ENCODE measurements at places on chromosomes 5 and 9.

GRCh38 chr5:24747327-24747726 lies 102.5 kb upstream of the CDH10 start:
- DNase-seq: no peak

GRCh38 chr5:9599391-9599790 lies 30.8 kb downstream of the TAS2R1 start:
- DNase-seq: no peak

DNA sequence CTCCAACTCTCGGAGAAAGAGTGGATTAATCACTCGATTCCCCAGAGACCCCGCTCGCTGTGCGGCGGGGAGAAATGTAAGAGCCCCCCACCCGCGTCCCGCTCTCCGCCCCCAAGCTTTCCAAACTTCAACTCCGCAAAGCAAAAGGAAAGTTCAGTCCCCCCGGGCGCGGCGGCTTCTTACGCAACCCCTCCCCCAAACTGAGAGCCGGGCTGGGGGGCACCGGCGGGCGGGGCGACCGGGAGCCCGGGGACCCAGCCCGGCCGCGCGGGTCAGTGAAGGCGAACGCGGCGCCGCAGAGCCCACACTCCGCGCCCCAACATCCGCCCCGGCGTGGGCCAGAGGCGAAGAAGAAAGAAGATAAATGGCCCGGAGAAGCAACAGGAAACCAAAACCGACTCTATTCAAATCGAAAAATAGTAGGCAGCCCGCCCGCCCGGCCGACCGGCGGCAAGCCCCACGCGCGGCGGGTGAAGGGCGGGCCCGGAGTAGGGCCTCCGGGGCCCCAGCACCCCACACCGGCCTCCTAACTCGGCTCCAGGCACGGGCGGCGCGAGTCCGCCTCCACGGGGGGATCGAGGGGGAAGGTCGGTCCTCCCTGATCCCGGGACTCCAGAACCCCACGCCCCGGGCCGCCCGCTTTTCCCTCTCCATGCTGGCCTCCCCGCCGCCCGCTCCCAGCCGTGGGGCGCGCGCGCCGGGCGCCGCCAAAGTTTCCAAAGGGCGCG lies 720 bp downstream of the NOTCH1 start:
- DNase-seq: no peak

DNA sequence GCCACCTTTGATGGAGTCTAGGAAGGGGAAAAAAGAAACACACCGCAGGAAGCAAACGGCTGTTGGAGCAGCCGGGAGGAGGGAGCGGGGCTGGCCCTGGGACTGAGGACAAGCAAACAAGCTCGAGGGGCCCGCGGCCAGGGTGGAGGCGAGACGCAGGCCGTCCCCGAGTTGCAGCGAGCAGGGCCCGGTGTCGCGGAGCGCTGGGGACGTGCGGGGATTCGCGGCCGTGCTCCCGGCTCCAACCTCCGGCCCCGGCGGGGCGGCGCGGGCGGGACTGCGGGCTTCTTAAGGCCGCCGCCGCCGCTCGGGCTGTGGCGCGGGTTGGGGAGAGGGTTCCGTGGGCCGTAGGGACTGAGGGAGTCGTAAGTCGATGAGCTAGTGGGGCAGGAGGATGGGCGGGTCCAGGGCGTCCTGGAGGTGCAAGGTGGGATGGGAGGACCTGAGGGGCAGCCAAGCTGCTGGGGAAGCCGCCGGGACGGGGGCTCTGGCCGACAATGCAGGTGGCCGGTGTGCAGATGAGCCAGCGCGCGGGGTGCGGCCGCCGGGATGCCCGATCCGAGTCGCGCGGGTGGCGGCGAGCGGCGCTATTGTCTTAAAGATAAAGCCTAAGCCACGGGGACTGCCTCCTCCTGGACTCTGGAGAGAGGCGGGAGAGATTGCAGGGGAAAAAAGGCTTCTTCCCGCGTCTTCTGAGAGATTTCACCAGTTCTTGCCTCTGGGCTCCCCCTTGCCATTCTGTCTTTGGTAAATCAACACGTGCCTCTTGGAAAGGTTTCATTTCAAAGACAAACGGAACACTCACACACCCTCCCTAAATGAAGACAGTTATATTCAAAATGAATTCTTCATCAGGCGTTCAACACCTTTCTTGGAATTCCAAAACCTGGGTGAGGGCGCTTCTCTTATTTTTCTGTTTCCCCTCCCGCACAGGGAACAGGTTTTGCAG lies 1.6 kb upstream of the HAPLN1 start:
- peak; percentile 11 for DNase-seq

GRCh38 chr5:29304545-29304944 lies 1888.9 kb upstream of the CDH6 start:
- no peak for DNase-seq

DNA sequence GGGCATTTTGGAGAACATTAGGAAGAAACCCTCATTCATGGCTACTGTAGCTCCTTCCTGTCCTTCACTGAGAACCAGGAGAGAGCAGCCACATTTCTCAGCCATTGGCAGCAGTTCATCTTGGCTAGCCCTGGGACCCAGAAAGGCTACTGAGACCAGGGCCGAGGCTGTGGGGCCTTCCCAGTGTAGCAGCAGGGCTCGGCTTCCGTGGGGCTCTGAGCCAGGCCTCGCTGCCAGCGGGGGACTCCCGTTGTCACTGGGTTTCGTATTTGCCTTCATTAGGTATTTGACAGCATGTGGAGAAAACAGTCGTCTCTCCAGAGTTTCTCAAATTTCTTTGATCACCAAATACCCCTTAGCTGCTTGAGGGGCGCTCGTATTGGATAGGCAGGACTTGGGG lies 37.3 kb upstream of the PRDM12 start:
- no peak for DNase-seq

DNA sequence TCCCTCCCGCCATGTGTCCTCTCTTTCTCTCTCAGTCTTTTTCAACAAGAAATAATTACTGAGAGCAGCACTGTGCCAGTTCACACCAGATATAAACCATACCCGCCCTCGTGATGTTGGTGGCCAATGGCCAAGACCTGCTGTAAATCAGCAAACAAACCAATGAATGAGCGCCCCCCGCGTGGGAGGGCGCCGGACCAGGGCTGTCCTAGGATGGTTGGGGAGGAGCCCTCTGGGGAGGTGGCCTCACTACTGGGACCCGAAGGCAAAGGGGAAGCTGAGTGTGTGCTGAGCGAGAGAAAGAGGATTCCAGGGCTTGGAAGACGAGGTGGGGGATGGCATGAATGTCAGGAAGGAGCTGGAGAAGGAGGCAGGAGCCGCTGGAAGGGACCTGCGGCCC lies 51.2 kb upstream of the BARHL1 start:
- no peak for DNase-seq

DNA sequence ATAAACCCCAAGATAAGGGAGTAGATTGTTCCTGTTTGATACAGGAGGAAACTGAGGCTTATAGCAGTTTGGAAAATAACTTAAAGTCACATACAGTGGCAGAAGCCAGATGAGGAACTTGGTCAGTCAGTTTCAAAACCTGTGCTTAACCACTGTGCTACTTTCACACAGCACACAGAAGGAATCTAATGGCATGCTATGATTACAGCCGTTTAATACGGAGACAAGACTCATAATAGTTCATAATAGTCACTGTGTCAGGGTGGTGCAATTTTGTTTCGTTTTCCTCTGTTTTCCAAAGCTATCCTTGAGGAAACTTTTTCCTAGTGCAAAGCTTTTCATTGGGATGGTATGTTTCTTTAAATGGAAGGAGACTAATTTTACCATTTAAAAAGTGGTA lies 112.3 kb downstream of the GCNT1 start:
- no peak for DNase-seq

- DNase-seq: no peak
These were observed 581.0 kb downstream of the TLE1 start for GRCh38 chr9:81108391-81108790.

DNA sequence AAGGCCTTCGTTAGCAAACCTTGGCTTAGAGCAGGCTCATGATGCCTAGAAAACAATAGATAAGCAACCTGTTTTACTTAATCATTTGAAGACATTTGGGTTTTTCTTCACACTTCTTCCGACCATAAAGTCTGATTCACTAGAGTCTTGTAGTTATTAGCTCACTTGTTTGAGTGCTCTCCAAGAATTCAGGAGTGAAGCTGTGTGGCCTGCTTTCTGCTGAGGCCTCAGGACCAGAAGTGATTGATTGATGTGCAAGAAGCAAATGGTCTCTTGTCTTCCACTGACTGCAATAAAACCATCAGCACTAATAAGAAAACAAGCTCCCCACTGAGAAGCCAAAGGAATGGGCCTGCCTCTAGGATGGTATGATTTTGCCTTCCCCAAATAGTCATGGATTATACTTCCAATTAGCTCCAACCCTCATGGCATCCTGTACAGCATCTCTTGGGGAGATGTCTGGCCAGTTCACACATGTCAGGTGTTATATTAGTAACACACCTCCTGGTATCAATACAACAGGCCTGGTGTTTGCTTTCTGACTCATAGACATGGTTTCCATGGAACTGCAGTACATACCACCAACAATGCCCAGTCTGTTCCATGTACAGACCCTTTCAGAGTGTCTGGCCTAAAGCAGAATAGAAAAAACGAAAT lies 317.6 kb downstream of the CWC27 start:
- no peak for DNase-seq

- DNase-seq: no peak
These were observed 80.8 kb upstream of the IL17B start for GRCh38 chr5:149459891-149460290.

- no peak for DNase-seq
These were observed 139.0 kb upstream of the SLC27A6 start for GRCh38 chr5:128826275-128826674.

DNA sequence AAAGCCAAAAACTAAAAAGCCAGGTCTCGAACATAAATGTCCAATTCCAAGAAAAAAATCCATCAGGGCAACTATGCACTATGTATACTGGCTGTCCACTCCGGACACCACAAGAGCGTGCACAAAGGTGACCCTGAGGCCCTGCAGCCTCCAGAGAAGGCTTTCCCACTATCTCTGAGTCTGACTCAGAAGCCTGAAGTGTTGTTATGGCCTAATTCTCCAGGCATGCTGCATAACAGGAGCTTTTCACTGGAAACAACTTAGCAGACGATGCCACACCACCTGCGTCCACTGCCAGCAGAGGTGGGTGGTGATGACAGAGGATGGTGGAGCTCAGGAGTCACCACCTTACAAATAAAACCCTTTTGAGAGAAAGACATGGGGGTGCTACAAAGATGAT lies 63.7 kb downstream of the HABP4 start:
- DNase-seq: no peak

- no peak for DNase-seq
These were observed 175.5 kb upstream of the MVB12B start for GRCh38 chr9:126151031-126151685.

GRCh38 chr9:69485466-69485865 lies 160.5 kb downstream of the ENTREP1 start:
- no peak for DNase-seq

DNA sequence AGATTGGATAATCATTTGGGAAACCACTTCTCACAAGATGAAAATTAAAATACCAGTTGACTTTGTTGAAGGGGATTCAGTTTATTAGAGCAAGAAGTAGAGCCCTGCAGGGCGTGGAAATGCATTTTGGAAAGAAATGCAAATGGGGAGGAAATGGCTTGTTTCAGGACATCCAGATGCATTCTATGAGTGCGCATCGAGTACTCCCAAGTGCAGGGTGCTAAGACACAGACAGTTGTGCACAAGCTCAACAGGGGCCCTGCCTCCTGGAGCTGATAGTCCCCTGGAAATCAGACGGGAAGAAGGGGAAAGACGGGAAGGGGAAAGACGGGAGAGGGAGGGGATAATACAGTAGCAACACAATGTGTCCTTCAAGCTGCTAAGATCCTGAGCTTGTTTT lies 64.0 kb downstream of the NSUN2 start:
- DNase-seq: no peak

DNA sequence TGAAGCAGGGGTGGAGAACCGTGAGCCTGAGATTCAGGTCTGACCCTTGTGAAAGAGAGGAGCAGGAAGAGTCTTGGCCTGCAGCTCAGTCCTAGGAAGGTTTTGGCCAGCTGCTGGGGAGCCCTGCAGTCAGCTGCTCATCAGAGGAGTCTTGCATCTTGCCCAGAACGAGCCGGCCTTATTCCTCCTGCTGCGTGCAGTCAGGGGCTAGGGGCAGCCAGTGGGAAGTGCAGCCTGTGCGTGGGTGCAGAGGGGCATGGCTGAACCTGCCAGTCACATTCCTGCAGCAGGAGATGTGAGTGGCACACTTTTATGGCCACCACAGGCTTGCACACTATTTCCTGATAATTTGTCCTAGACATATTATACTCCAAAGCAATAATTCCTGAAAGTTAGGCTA lies 278.7 kb downstream of the NPR3 start:
- no peak for DNase-seq

DNA sequence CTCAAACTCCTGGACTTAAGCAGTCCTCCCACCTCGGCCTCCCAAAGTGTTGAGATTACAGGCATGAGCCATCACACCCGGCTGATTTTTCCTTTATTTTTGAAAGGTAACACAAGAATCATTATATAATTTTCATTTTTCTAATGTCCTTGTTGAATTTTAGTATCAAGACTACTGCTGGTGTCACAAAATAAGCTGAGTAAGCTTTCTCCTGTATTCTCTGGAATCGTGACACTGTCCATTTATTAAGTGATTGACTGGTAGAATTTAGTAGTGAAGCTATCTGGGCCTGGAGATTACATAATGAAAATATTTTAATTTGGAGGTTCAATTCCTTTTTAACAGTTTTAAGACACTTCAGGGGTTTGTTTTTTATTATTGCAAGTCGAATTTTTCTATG lies 9.5 kb downstream of the CDK20 start:
- DNase-seq: no peak

DNA sequence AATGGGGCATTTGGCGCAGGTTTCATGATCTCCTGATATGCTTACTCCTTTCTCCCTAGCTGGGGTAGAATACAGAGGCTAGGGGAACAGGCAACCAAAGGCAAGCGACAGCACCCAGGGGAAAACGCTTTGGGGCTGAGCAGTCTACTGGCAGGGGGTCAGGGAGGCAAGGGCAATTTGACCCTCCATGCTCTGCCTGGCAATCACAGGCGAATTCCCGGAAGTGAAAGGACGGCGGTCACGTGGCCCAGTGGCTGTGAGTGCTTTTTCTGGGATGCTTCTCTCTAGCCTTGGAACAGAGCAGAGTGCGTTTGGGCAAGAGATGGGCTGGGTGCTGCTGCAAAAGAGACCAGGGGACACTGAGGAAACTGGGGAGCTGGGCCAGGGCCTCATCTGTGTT lies 5.7 kb downstream of the GPX3 start:
- no peak for DNase-seq

- no peak for DNase-seq
These were observed 3.7 kb upstream of the UCK1 start for GRCh38 chr9:131534721-131535237.

DNA sequence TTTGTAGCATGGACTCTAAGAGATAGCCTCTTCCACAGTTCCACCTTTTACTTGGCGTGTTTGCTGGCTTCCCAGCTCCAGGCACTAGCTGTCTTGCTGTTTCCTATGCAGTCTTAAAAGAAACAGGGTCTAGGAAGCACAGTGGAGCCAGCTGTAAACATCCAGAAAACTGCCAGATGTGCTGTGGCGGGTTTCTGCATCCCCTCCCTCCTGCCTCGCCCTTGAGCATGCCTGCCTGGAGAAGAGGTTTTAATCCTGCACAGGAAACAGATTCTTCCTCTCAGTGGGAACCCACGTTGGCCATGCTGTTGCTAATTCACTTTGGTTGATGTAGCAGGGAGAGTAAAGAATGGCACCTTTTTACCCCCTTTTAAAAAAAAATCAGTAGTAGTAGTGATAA lies 121.3 kb downstream of the RPS23 start:
- DNase-seq: no peak

GRCh38 chr9:125268394-125269013 lies 6.9 kb downstream of the GAPVD1 start:
- DNase-seq: no peak

- DNase-seq: peak; percentile 65
These were observed 25.6 kb downstream of the CAMK2A start for GRCh38 chr5:150263801-150264621.

All from AG04450 (cell line).